ENCODE measurements at places on chromosomes 1 and 21.
A peak's percentile ranks its signal among the peaks of the same experiment; 100 is the strongest.

GRCh38 chr21:39003982-39004633 is 179.1 kb downstream of the PSMG1 start:
- DNase-seq: no peak

GRCh38 chr1:10320336-10320735 is 78.5 kb upstream of the PGD start:
- DNase-seq: no peak

GRCh38 chr1:218332416-218332815 is 12.7 kb upstream of the TGFB2 start:
- DNase-seq: no peak

- DNase-seq: no peak
These were observed 438.6 kb downstream of the OMA1 start for GRCh38 chr1:58107943-58108342.

DNA sequence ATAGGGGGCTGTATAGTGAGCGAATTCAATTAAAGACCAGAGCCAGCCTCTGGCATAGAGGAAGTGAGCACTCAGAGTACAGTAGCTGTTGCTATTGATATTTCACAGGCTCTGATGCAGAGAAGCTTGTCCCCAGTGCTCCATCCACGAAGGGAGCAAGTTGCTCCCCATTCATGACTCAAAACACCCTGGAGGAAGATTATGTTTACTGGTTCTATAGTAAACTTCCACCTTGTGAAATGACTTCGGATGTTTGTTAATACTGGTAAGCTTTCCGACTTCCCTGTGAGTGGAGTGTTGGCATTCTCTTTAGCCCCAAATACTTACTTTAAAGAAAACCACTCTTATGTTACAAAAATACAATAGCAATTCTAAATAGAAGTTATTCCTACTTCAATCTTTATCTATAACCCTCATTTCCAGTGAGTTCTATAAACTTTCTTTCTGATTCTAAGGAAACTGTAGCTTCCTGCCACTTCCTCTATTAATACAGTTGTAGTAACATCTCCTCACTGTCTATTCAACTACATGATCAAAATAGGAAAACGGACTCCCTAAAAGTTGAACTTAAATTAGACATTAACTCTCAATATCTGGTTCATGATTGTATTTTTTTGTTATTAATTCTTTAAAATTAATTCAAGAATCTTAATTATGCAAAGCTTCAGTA is 46.4 kb downstream of the ZNF281 start:
- DNase-seq: no peak

DNA sequence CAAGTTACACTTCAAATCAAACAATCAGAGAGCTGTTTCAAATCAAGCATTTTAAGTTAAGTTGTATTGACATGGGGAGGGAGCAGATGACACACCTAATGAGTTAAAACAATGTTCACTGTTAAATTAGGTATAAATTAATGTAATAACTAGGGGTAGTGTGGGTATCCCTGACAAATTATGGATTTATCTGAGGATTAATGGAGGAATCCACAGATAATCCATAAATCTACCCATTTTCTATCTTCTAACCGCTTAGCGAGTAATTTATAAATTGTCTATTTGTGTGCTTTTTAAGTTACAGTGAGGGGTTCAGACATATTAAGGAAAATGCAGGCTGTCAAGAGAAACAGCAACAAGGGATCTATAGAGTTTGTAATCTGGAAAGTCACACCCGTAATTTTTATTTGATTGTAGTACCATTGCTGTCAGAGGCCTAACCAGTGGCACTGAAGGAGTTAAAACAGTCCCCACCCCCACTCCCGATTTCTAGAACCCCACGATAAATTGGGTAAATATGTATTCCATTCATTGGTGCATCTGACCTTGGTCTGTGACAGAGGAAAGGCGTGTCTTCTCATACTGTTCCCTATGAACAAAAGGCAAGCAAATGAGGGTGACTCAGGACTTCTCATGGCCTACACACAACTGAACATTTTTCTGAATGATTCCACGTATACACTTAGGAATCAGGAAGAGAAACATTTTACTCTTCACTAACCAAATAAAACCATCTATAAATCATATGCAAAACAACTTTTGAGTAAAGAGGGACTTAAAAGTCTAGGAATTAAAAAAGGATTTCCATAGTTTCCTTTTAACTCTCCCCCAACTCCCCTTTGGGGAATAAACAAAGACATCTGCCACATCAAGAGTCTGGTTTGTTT is 7.4 kb downstream of the IRF2BP2 start:
- DNase-seq: no peak

GRCh38 chr1:150168960-150169601 is 19.4 kb downstream of the PLEKHO1 start:
- DNase-seq: peak; percentile 58

DNA sequence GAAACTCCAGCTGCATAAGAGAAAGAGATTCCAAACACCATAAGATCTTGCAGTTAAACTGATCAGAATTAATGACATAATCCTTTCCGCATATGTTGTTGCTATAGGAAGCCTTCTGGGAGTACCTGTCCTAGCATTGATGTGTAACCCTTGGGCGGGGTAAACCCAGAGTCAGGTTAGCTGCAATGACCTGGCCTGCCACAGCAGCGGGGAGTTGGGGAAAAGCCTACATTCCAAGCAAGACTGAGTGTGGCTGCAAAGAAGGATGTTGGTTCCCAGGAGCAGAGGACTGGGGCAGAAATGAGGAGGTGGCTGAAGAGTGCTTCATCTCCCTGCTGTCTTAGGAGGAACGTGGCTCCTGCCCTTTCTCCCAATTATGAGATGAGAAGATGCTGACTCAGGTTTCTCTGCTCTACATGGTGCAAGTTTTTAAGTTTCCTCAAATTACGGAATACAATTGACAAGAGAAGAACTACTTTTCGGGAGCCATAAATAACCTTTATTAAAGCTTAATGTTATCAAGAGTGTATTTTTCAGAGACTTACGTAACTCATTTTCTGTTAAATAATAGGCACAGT is 142.1 kb downstream of the RYR2 start:
- no peak for DNase-seq

DNA sequence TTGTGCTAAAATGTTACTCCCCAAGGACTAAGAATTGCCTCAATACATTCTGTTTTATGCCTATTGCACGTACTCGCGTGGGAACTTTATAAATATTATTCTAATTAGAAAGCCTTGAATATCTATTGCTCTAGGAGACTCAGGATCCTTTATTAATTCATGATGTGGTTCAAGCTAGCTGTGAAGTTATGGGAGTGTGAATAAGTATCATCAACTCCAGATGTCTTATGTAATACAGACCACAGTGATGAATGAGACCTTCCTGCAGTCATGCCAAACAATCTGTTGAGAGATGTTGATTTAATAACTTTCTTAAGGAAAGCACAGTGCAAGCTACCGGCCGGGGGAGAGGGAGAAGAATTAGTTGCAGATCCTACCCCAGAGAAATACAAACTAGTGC is 519.2 kb upstream of the ZP4 start:
- DNase-seq: no peak

- no peak for DNase-seq
These were observed 78.0 kb upstream of the HOOK1 start for GRCh38 chr1:59736744-59737143.

GRCh38 chr1:34328281-34328799 is 151.6 kb downstream of the C1orf94 start:
- DNase-seq: no peak

DNA sequence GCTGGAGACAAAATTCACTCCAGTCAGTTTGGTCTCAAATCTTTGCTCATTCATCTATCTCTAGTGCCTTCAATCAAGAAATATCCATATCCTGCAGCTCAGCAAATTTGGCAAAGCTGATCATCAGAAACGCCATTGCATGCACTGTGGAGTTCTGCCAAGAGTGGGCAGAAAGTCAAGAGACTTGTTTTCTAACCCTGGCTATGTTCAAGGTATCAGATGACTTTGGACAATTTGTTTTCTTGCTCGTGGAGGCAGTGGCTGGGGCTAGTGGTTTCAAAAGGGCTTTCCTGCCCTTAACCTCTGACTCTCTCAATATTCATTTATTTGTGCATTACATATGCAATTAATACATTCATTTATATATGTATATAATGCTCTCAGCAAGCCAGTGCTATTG is 12.8 kb upstream of the LRRC52 start:
- DNase-seq: no peak

DNA sequence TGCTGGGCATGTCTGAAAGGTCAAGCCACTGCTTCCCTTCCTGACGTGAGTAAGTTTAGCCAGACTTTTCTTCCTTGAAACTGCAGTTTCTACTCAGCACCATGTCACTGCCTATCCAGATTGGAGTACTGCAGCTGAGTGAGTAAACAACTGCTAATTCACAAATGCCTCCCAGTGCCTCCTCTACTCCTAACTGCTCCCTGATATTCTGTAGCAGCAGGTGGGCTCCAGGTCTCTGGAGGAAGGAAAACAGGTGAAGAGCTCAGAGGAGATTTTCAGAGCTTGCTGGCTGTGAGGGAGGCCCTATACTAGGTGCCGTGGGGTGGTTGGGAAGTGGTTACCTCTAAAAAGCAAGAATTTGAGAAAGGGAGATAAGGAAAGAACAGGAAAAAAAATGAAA is 96.5 kb downstream of the KIF14 start:
- DNase-seq: no peak

DNA sequence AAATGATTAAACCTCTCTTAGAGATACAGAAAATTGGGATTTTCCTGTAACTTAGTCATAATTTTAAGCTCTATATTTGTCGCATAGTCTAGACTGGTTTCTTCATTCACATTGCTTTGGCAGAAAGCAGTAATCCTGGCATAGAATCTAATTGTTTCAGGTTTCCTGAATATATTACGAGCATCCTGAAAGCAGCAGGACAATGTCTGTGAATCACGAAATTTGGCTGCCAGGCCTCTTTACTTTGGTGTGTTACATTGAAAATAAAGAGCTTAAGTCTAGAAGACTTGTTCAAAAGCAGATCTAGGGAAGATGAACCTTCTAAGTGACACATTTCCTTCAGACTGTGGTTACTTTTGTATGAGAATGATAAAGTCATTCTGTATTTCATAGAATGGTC is 72.2 kb downstream of the TDRD5 start:
- no peak for DNase-seq

DNA sequence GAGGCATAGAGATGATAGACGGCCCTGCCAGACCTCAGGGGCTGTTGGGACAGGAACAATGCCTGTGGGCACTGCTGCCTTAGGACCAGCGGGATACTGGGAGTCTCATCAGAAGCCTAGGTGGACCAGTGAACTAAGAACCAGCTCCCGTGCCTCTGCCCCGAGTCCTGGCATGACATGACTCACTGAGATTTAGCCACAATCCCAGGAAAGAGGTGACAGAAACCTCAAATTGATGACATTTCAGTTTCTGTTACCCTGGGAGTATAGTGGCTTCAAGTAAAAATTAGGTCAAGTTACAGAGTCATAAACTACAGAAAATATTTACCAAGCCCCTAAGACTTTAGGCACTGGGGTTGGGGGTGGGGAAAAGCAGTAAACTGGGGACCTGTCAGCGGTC is 74.6 kb upstream of the GADD45A start:
- DNase-seq: no peak

- DNase-seq: no peak
These were observed 283.3 kb downstream of the CAMTA1 start for GRCh38 chr1:7068552-7068951.

DNA sequence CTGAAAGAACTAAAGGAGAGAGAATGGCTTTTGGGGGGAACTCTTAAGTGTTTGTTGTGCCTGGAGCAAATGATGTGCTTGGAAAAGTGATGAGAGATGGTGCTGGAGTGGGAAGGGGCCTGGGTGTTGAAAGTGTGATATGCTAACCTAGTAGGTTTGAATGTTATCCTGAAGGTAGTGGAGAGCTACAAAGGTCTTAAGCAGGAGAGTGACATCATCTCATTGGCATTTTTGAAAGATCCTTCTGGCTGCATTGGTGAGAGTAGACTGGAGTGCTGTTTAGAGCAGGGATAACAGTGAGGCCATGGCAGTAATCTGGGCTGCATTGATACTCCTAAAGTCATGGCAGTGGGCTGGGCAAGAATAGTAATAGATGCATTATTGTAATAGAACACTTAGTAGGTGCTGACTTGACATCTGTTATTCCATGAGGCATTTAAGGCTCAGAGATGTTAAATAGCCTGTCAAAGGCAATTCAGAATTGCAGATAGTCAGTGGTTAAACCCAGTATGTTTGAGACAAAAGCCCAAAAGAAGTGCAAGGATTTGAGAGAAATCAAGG is 44.5 kb downstream of the MDM4 start:
- DNase-seq: no peak

DNA sequence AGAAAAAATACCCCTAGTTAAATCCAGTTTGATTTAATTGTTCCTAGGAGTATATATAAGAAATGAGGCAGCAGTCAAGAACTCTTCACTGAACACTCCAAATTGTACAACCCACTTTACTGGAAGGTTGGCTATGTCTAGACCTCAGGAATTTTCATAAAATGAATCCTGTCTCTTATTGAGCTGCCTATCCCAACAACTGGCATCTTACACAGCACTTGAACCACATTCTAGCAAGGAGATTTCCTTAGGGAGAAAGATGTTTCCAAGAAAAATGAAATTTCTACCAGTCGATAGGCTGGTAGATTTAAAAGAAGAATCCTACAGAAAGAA is 16.3 kb downstream of the RNF19B start:
- DNase-seq: no peak

- DNase-seq: no peak
These were observed 360.6 kb upstream of the USP24 start for GRCh38 chr1:55575571-55576279.

- DNase-seq: no peak
These were observed 16.1 kb upstream of the LDLRAP1 start for GRCh38 chr1:25527226-25527846.

- peak; percentile 80 for DNase-seq
These were observed 39.6 kb upstream of the LBR start for GRCh38 chr1:225467193-225468020.

GRCh38 chr1:111821121-111821745 is 65.5 kb downstream of the DDX20 start:
- no peak for DNase-seq

DNA sequence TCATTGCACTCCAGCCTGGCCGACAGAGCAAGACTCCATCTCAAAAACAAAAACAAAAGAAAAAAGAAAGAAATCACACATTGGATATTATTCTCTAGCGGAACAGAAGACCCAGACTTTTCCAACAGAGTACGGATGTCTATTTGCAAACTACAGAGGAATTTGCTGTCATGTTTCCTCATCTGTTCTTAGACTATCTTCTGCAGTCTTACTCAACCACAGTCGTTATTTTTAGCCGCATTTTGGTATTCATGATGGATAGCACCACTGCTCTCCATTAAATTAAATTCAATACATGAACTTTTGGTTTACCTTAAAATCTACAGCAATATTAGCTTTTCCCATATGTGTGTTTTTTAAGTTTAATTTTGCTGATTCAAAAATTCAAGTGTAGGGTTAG is 14.2 kb upstream of the HEATR1 start:
- no peak for DNase-seq

DNA sequence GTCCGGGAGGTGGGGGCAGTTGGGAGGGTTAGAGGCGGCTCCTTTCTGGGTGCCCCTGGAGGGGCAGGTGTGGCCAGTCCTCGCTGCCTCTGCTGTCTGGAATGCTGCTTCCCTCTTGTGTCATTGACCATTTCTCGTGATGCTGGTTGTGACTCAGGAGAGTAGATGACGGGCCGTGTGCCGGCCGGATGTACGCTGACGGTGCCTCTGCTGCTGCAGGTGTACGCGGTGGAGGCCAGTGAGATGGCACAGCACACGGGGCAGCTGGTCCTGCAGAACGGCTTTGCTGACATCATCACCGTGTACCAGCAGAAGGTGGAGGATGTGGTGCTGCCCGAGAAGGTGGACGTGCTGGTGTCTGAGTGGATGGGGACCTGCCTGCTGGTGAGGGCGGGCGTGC is 13.9 kb downstream of the PRMT2 start:
- no peak for DNase-seq
